ENCODE measurements at places on chromosomes 13 and 19.

- DNase-seq, result no peak
Observed at GRCh38 chr13:26867451-26868091, 107.0 kb upstream of the GPR12 start.

- DNase-seq, result no peak
Observed at GRCh38 chr13:76812206-76812897, 73.9 kb downstream of the KCTD12 start.

- DNase-seq, result no peak
Observed at GRCh38 chr19:2962018-2962670, 15.2 kb upstream of the TLE6 start.

GRCh38 chr19:43625918-43626579, 6.6 kb upstream of the ZNF428 start:
- no peak for DNase-seq

DNA sequence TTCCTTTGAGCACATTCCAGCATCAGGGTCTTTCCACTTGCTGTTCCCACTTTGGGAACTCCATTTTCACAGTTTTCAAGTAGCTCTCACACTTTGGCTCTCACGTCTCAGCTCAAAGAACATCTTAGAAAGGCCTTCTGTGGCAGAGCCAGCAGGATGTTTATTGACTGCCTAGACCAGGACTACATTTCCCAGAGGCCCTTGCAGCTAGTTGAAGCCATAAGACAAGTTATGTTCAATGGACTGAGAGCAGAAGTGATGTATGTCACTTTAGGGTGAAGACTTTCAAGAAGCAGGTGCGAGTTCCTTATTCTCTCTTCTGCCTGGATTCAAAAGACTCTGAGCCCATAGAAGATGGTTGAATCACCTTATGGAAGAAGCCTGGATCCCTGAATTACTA, 4.3 kb upstream of the HAUS5 start:
- DNase-seq, result no peak

- DNase-seq, result no peak
Observed at GRCh38 chr19:18208098-18208951, 4.5 kb upstream of the RAB3A start.

GRCh38 chr13:76853481-76853880, 32.7 kb downstream of the KCTD12 start:
- no peak for DNase-seq

DNA sequence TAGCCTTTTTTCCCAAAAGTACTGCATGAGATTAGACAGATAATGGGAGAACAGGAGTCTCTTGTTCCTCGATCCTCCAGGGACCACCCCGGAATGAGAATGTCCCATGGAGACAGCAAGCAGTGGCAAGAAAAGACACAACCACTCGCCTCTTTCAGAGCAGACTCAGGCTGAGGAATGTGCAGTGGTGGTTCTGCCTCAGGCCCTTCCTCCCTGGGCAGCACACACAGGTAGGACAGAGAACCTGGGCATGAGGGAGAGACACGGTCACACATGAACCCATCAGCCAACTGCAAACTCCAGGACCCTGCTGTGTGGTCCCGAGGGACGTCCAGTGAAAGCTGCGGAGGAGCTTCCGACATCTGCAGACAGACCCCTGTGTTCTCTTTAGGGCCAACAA, 31.0 kb downstream of the CRYL1 start:
- DNase-seq, result no peak

- no peak for DNase-seq
Observed at GRCh38 chr13:70849222-70849621, 741.0 kb upstream of the KLHL1 start.

DNA sequence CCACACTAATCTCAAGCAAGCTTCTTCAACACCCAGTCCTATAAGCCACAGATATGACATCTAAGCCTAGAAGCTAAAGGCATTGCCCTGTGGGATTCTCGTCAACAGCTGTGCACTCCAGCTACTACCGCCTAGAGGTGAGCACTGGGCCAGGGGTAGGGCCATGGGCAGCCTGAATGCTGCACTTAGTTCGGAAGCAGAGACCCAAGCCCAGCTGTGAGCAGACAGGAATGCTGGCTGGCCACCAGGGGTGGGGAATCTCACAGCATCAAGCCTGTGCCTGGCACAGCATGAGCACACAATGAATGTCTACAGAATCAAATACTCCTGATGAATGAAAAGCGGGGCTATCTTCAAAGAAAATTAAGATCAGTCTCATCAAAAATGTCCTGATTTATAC, 167.5 kb upstream of the UBL3 start:
- DNase-seq, result no peak

GRCh38 chr13:21905486-21905885, 234.6 kb downstream of the FGF9 start:
- DNase-seq, result no peak

DNA sequence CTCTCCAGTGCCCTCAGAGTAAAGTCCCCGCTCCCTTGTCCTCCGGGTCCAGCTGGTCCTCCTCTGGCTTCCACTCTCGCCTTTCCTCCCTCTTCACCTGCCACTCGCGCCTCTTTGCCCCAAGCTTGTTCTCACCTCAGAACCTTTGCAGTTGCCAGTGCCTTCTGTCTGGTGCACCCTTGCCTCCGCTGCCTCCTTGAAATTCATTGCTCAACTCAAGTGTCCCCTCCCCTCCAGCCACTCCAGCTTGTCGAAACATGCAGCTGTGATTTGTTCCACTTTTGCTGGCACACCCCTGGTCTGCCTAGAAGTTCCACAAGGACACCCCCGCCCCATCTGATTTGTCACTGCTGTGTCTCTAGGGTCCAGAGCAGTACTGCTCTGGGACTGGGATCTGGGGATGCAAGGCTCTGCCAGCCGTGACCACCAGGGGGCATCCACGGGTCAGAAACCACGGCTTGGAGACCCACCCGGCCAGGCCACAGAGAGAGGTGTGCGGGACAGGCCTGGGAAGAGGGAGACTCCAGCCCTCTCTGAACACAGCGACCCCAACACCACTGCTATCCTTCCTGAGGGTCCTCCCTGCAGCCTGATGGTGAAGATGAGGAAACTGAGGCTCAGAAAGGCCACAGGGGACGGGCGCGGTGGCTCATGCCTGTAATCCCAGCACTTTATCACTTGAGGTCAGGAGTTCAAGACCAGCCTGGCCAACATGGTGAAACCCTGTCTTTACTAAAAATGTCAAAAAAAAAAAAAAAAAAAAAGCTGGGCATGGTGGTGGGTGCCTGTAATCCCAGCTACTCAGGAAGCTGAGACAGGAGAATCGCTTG, 49.9 kb downstream of the AP1M1 start:
- DNase-seq, result no peak

GRCh38 chr19:55619286-55619685, 5.1 kb downstream of the ZNF784 start:
- no peak for DNase-seq

DNA sequence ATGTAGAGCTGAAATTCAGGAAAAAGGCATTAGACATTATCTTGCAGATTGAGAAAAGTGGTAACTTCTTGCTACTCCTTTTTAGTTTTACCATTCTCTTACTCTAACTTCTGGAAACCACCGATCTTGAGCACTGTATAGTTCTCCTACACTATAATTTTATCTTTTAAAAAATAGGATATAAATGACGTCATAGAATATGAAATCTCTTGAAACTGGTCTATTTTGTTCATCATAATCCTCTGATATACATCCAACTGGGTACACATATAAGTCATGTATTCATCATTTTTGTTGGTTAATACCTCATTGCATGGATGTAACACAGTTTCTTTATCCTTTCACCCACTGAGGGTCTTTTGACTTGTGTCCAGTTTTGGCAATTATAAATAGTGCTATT, 629.9 kb upstream of the PRR20A start:
- no peak for DNase-seq

- no peak for DNase-seq
Observed at GRCh38 chr13:37709318-37709717, 110.8 kb upstream of the POSTN start.

DNA sequence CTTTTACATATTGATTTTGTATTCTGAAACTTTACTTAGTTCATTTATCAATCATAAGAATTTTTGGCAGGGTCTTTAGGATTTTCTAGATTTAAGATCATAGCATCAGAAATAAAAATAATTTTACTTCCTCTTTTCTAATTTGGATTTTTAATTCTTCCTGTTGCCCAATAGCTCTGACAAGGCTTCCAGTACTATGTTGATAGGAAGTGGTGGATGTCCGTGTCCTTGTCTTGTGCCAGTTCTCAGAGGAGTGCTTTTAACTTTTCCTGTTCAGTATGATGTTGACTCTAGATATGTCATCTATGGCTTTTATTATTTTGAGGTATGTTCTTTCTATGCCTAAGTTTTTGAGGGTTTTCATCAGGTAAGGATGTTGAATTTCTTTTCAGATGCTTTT, 7.7 kb upstream of the KIR2DL4 start:
- no peak for DNase-seq

- DNase-seq, result no peak
Observed at GRCh38 chr19:34667349-34668076, 9.4 kb downstream of the SCGB2B2 start.

- DNase-seq, result no peak
Observed at GRCh38 chr13:25286308-25286968, 850 bp downstream of the MTMR6 start.

- DNase-seq, result no peak
Observed at GRCh38 chr19:33403973-33404304, 30.4 kb downstream of the CEBPG start.

GRCh38 chr13:76846363-76846762, 39.8 kb downstream of the KCTD12 start:
- DNase-seq, result no peak

DNA sequence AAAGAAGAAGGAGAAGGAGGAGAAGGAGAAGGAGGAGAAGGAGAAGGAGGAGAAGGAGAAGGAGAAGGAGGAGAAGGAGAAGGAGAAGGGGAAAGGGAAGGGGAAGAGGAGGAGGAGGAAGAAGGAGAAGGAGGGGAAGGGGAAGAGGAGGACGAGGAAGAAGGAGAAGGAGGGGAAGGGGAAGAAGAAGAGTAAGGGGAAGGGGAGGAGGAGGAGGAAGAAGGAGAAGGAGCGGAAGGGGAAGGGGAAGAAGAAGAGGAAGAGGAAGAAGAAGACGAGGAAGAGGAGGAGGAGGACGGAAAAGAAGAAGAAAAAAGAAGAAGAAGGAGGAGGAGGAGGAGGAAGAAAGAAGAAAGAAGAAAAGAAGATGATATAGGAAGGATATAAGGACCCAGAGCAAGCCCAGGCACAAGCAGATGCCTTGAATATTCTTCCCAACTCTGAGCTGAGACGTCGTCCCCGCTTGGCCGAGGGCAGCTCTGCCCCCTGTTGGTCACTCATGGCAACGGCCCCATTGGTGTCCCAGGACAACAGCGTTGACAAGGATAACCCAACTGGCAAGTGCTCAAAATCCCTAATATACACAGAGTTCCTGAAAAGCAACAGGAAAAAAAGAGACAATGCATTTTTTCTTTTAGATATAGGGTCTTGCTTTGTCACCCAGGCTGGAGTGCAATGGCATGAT, 30.6 kb upstream of the IGSF23 start:
- no peak for DNase-seq

- no peak for DNase-seq
Observed at GRCh38 chr13:39414339-39414738, 188.7 kb downstream of the LHFPL6 start.
